GM10248 (cell line): ENCODE measurements at places on chromosomes 3 and 15.

DNA sequence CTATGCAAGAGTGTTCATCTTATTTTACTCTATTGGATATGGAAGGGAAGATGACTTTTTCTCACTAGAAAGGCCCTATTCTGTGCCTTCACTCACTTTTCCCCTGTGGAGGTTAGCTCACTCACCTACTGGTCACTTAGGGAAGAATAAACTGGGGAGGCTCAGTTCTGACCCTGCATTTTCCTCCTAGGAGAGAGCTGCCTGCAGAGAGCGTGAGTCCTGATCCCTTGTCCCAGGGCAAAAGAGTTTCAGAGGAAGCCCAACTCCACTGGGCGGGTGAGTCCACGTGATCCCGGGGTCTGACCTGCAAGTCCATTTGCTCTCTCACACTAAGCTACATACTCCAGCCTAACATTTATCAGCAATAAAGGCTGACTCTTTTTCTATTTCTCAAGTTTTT, 8.4 kb downstream of the MORC1 start:
- no peak for DNase-seq

GRCh38 chr3:31117854-31118253, 223.4 kb upstream of the GADL1 start:
- no peak for DNase-seq

GRCh38 chr15:32824777-32825176, 107.0 kb downstream of the GREM1 start:
- no peak for DNase-seq

DNA sequence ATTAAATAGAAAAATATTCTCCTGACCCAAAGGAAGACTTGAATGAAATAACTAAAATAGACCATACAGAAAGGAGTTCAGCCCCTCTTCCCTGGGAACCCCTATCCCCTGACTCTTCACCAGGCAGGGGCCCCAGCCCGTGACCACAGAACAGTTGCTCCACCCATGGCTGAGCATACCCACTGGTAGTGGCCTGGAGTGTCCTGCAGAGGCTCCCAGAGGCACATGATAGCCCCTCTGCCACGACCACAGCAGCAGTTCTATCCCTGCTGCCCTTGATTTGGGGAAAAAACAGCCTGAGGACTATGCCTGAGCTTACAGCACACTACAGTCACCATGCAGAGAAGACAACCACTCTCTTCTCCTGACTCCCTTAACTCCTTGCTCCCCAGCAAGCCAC, 31.8 kb downstream of the TTC14 start:
- DNase-seq, result no peak

GRCh38 chr15:31435912-31436628, 109.4 kb downstream of the KLF13 start:
- no peak for DNase-seq

GRCh38 chr3:191348098-191348497, 17.8 kb upstream of the UTS2B start:
- no peak for DNase-seq

- DNase-seq, result no peak
Observed at GRCh38 chr15:73387507-73388255, 18.9 kb upstream of the HCN4 start.

DNA sequence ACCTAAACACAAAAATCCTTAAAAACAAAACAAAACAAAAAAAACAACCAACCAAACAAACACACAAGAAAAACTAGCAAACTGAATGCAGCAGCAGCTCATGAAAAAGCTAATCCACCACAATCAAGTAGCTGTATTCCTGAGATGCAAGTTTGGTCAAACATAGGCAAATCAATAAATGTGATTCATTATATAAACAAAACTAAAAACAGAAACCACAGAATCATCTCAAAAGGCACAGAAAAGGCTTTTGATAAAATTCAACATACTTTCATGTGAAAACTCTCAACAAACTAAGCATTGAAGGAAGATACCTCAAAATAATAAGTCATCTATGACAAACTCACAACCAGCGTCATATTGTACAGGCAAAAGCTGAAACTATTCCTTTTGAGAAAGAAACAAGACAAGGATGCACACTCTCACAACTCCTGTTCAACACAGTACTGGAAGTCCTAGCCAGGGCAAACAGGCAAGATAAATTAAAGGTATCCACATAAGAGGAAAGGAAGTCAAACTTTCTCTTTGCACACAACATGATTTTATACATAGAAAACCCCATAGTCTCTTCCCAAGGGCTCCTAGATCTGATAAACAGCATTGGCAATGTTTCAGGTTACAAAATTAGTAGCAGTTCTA, 495.1 kb upstream of the SGO1 start:
- no peak for DNase-seq

DNA sequence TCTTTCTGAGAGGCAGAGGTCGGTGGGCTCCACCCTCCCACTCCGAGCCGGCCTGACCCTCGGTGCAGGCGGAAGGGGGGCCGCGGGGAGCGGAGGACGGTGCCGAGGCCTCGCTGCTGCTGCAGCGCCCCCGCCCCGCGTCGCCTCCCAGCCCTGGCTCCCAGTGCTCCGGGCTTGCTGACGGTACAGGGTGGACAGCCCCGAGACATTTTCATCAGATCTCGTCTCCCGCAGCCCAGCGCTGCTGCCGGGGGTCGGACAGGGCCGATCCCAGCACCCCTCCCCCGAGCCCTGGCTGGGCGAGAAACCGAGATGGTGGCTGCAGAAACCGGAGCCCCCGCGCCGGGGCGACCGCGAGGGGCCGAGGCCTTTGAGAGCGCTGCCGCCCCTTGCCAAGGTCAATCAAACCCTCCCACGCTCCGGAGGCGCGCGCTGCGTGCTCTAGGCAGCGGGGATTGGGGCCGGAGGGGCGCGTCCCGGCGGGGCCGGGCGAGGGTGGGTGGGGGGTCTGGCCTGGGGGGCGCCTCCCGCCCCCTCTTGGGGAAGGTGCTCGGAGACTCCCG, 42.5 kb downstream of the EPHB3 start:
- DNase-seq, result no peak

DNA sequence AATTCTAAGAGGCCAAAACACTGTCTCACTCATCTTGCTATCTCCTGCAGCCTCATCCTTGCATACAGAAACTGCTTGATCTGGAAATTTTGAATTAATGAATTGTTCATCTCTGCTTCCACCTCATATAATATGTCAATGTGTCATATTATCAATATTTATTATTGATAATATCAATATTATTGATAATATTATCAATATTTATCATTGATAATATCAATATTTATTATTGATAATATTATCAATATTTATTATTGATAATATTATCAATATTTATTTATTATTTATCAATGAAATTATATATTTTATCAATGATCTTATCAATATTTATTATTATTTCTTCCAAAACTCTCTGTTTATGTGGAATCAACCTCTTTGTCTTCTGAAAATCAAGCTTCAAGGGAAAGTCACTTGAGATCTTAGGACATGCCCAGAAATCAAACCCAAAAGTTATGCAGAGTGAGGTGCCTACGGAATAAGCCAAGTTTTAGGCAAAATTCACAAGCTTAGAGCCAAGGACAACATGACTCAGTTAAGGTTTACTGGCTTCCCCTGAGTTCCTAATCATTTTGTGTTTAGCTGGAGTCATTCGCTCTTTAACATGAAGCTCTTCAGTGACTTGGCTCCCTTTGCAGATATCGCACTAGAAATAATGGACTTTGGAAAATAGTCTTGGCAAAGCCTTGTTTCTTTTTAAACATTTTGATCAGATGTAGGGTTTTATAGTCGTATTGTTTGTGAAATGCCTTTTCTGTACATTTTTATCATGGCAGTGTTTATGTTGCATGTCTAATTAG, 297.1 kb upstream of the RARB start:
- no peak for DNase-seq

- no peak for DNase-seq
Observed at GRCh38 chr15:100372739-100373119, 31.0 kb upstream of the ADAMTS17 start.

- DNase-seq, result no peak
Observed at GRCh38 chr3:41751597-41751996, 210.3 kb downstream of the ULK4 start.

- no peak for DNase-seq
Observed at GRCh38 chr3:18747383-18747782, 322.2 kb upstream of the SATB1 start.

GRCh38 chr3:52444860-52445793, at the start of gene SEMA3G:
Gene SEMA3G (minus strand): TSS chr3:52445103. CDS start chr3:52445027, 76 bp downstream.
- DNase-seq, result peak; percentile 85

- no peak for DNase-seq
Observed at GRCh38 chr3:41598402-41599126, 363.3 kb downstream of the ULK4 start.

GRCh38 chr3:155318740-155319139, 25.3 kb upstream of the STRIT1 start:
- DNase-seq, result no peak

DNA sequence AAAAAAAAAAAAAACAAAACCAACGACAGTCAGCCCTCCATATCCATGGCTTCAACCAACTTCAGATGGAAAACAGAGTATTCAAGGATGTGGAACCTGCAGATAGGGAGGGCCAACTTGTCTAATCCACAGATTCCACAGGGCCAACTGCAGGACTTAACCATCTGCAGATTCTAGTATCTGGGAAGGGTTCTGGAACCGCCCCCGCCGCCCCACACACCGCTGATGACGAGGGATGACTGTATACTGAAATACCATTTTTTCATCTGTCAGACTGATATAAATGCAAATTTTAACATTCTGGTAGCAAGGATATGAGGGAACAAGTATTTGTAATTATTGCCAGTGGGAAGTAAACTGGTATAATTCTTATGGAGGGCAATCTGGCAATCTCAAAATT, 29.5 kb downstream of the ADPGK start:
- no peak for DNase-seq

DNA sequence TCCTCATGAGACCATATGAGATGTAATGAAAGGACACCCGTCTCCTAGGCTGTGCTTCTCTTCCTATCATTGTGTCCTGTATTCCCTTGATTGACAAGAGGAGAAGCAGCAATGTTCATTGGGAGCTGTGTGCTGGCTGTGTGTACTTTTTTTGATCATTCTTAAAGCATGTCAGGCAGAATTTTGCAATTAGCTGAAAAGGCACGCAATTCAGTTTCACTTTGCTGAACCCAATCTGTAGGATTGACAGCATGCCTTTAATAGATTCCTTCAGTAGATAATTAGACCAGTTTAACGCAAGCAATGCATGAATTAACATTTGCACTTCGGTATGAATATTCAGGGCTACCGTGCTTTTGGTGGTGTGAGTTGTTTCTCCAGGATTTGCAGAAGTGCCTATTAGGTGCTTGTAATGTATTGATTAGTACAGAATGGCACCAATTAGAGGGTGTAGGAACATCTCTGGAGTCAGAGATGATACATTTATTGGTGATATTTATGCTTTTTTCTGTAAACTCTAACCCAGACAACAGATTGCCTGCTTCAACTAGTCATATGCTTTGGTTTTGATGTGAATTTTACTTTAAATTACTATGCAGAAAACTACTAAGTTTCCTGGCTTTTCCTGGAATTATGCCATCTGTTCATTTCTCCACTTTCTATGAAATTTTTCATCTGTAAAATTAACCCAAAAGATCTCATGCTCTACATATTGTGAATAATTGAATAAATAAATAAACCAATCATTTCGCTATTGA, 114.3 kb downstream of the NSUN3 start:
- DNase-seq, result no peak

- no peak for DNase-seq
Observed at GRCh38 chr3:145785668-145786067, 375.3 kb downstream of the PLOD2 start.

DNA sequence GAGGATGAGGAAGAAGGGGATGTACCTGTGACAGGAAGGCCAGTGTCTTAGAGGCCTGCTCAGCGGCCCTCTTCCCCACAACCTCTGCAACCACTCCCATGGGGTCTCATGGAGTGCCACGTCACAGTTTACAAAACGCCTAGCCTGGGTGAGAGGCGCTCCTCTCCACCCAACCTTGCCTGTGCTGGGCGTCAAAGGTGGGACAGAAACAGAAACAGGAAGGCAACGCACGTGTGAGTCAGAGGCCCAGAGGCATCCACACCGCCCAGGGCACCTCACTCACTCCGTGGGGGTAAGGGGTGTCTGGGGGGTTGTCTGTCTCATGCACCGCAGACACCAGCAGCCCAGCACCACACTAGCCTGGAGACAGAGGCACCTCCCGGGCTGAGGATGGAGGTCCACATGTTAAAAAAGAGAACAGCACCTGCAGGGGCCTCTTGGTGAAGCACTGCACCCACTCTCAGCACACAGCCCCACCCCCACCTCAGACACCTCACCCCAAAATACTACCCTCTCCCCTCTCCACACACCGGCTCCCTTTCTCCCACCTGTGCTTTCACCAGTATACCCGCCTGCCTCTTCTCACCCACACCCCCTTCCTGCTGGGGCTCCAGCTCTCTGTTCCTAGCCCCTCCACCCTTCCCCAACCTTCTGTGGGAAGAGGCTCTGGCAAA, 4.7 kb upstream of the CALML4 start:
- DNase-seq, result peak; percentile 68

DNA sequence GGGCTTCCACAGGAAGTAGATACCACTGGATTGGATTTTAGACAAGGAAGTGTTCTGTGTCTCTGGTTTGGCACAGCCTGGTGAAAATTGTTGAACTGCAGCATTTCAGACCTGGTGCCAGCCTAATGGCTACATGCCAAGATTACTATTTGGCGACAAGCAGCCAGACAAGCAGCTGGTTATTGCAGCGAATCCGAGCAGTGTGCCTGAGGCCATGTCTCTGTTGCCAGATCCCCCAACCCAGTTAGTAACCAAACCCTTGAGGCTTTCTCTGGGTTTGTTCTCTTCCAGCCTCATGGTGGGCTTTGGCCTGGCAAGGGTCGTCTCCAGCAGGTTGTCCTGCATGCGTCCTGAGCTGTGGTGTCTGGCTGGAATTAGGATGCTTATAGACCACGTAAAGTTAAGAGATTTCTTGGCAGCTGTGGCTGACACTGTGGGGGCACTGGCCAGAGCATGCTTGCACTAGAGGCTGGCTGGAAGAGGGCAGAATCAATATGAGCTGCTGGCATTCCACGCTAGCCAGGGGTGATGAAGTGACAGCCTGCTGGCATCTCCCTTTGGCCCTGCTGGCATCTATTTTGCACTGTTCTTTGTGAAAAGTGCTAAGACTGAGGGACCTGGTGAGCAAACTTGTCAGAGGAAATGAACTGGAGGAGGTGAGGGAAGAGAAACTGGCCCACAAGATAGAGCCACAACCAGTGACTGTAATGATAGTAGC, 172.6 kb downstream of the RBMS3 start:
- DNase-seq, result no peak

DNA sequence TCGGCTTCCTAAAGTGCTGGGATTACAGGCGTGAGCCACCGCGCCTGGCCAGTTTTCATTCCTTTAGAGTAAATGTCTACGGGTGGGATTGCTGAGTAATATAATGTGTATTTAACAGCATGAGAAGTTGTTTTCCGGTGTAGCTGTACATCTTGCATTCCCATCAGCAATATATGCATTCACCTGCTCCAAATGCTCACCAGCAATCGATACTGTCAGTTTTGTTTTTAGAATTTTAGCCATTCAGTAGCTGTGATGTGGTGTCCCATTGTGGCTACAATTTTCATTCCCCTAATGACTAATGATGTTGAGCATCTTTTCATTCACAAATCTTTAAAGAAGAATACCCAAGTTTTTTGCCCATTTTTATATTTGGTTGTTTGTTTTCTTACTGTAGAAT, 134.8 kb upstream of the RGMA start:
- DNase-seq, result no peak

GRCh38 chr3:112742934-112743333, 102.0 kb upstream of the CCDC80 start:
- no peak for DNase-seq
